ENCODE measurements at places on chromosomes 3 and 15.

DNA sequence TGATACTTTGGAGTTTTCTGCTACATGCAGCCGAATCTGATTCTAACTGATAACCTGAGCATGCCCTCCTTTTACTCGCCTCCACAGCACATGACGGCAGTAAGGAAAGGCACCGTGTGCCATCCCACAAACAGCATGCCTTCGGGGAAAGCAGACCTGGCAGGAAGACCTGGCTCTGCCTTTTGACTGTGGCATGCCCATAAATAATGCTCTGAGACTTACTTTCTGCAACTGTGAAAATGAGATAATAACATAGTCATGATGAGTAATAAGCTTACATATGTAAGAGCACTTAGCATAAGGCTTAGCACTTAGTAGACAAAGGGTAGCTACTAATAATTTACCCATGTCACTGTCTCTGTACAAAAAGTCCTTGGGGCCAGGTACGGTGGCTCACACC lies 32.9 kb downstream of the MTHFS start:
- no peak for DNase-seq

DNA sequence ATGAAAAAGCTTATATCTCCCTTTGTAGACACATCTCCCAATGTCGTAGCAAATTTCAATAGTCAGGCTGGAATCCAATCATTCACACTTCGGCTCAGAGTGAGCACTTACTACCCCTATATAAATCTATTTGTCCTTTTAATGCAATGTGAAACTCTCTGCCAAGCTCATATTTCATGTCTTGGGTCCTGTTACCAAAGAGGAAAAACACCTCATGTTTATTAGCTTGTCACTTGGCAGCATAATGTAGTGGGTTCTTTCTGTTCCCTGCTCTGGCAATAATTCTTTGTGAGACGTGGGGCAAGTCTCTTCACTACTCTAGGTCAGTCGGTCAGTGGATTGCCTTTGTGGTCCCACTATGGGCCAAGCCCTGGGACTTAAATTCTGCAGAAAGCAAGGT lies 107.1 kb downstream of the SRGAP3 start:
- no peak for DNase-seq

GRCh38 chr3:46433841-46434240 lies 26.8 kb downstream of the CCRL2 start:
- DNase-seq = no peak

DNA sequence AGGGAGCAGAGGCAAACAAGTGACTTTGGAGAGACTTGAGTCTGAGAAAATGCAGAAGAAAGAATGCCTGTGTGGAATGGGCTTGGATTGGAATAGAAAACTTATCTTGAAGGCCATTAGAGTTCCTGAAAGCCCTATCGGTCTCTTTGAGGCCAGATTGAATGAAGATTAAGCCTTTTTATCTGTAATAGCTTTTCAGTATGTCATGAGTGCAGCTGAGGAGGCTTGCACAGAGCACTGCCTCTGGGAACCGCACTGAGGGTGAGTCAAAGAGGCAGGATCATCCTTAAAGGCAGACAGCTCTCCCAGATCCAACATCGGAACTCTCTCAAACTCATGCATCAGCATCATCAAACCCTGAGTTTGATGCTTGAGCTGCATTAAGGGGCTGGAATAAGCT lies 515.2 kb downstream of the NTRK3 start:
- no peak for DNase-seq

DNA sequence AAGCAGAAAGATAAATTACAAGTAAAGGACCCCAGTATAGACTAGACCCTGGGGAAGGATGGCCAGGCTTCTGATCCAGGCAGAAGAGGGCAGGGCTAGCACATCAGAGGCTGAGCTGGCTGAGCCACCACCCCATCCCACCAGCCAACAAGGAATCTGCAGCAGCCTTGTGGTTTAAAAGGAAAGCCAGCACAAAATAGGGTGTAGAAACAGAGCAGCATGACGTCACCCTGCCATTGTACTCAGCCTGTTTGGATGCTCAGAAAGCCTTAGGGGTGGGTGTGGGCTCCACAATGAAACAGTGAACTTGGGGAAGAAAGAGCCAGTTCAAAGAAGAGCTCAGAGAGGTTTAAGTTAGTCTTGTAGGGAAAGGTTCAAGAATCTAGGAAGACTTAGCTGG lies 28.2 kb downstream of the DUOX1 start:
- DNase-seq = no peak
